ENCODE measurements at places on chromosomes 12 and 14.

DNA sequence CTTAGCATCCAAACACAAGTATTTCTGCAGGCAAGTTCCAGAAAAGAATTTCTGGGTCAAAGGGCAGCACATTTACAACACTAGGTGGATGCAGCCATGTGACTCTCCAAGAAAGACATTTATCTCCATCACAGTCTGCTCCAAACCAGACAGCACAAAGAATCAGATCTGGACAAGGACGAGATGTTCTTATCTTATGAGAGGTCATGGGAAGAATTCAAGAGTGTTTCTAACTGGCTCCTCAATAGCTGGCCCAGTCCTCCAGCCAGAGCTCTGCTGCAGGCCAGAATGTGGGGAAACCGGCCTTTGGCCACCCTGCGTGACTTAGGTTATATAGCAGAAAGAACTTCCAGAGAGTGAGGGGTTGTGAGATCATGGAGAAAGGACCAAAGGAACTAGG, 17.4 kb downstream of the TMEM119 start:
- no peak for DNase-seq

- no peak for DNase-seq
These were observed 23.2 kb downstream of the AMDHD1 start for GRCh38 chr12:95966287-95966870.

DNA sequence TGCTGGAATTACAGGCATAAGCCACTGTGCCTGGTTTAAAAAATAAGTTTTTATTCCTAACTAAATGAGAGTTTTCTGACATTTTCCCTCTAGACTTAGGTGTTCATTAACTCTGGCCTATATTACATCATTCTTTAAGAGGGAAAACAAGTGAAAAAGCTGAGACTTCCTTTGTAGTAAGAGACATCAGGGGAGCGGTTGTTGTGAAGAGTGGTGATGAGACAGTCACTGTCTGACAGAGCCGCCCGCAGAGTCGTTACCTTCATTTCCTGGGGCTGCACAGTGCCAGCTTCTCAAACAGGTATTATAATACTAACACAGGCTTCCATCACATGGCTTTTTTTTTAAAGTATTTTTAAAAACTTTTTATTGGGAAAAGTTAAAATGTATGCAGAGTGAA, 19.7 kb upstream of the TDRD9 start:
- DNase-seq: no peak

DNA sequence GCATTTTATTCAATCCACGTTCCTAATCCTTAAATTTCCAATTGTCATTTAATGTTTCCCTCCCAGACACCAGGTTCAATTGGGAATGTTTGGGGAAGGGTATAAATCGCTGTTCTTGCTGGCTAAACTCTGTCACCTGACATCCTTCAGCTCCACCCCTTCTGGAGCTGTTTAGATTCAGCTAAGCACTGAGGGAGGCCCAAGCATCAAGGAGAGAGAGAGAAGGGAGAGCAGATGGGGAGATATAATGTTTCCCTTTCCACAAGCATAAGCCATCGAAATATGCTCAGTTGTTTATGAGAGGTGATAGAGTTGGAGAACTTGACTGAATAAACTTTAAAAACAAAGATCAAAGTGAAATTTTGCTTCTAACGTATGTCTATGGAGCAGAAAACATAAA, 1.8 kb downstream of the ABCC9 start:
- DNase-seq: no peak

GRCh38 chr12:24530689-24531088, 418.2 kb downstream of the BCAT1 start:
- DNase-seq: no peak

DNA sequence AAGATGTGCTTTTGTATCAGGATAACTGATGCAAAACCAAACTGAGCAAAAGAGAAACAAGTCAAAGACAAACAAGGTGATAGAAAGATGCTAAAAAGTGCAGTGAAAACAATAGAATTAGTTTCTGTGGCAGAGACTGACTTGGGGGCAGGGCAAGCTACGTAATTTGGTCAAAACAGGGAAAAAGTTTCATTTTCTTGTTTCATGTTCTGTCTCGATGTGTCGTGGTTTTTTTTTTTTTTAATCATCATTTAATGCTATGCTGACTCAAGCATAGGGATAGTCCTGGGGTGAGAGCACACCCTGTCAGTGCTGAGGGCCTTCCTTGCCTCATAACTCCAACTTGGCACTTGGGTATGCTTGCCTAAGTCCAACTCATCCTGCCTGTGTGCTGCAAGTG, 144.1 kb upstream of the PTPRQ start:
- DNase-seq: no peak

GRCh38 chr14:72129291-72129690, 197.1 kb downstream of the RGS6 start:
- DNase-seq: no peak

GRCh38 chr12:50101663-50102062, 2.1 kb upstream of the GPD1 start:
- no peak for DNase-seq

DNA sequence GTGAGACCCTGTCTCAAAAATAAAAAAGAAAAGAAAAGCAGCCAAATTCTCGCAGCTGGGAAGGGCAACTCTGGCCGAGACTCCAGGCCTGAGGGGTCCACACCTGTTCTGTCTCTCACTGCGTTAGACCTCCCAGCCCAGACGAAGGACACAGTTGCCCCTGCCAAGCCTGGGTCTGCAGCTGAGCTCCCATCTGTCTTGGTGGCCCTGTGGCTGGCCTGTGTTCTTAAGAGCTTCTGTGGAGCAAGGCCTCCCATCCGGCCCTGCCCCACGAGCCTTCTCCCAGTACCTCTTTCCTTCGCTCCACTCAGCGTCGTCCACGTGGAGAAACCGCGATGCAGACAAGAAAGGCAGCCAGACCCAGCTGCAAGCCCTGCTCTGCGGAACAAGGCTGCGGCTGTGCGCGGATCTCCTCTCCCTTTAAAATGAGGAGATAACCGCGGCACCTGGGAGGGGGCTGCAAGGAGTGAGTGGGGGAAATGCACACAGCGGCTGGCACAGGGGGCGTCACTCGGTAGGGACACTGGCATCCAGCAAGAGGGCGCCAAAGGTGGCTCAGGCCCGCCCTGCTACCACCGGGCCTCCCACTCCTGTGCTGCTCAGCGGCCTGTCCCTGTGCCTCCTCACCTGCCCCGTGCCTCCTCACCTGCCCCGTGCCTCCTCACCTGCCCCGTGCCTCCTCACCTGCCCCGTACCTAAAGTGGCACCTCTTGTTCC, 42.4 kb downstream of the LRRC74A start:
- DNase-seq: no peak

DNA sequence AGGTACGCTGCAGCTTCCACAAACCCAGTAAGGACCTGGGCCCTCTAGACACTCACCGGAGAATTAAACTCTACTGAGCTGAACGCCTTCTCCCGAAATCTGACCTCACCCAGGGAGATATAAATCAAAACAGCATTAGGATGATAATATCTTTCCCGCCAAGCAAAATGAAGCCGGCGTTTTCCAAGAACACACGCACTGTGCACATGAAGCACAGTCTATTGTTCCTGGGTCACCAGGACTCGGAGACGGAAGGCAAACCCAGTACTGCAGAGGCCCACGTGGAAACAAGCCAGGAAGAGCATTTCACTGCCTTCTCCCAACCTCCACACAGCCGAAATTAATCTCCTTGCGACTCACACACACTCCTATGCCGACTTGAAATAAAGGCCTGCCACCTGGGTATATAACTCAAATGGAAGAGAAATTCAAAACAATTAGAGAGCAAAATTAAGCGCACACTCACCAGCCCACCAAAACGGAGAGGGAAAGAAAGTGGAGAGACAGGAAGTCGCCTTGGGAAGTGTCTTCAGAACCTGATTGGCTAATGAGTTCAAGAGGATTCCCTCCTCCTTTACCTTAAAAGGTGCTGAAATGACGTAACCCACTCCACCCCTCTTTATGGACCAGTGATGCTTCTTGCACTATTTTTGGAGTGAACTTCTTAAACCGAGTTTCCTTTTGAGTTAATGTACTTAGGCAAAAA, at the start of gene CCNB1IP1:
CCNB1IP1 (minus strand) TSS at position 492 of the 706 bp plus-strand sequence. CDS start 16,756 bp downstream, outside the sequence.
- no peak for DNase-seq

DNA sequence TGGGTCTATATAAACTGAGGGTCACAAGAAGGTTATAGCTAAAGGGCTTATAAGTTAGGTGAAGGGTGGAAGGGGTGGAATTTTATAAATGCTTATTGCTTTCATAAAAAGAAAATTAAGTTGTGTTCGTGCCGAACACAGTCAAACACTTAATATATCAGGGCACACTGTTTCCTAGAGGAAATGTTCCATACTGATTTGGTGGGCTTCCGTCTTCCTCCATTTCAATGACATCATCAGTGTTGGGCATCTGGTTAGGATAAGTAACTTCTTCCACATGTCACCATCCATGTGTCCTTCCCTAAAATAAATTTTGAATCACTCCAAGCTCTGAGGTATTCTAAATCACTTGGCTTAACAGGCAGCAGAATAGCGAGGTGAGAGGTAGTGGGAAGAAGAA, 466.4 kb downstream of the MED13L start:
- DNase-seq: no peak

Data from cortex of kidney (tissue), 1 donor.